Thymus (tissue), 14 donors: ENCODE measurements at places on chromosomes 12 and 14.

DNA sequence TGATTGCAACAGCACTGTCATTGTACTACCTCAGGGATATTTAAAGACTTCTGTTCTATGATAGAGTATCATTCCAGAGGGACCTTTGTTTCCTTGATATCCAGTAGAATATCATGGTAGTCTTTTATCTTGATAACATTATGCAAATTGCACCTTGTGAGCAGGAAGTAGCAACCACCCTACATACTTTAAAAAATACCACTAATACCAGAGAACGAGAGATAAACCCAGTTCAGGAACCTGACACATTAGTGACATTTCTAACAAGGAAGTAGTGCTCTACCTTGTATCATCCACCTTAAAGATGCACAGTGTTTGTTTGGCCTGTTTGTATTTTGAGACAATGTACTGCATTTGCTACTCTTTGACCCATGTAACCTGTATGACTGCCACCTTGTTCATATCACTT lies 8.8 kb upstream of the MAP4K5 start:
- DNase-seq: no peak

GRCh38 chr12:92601176-92601575 lies 101.6 kb upstream of the PLEKHG7 start:
- DNase-seq: no peak

GRCh38 chr12:43882578-43883178 lies 46.8 kb downstream of the TMEM117 start:
- DNase-seq: peak; percentile 34

GRCh38 chr14:101185073-101185835 lies 281.7 kb upstream of the RTL1 start:
- DNase-seq: no peak

DNA sequence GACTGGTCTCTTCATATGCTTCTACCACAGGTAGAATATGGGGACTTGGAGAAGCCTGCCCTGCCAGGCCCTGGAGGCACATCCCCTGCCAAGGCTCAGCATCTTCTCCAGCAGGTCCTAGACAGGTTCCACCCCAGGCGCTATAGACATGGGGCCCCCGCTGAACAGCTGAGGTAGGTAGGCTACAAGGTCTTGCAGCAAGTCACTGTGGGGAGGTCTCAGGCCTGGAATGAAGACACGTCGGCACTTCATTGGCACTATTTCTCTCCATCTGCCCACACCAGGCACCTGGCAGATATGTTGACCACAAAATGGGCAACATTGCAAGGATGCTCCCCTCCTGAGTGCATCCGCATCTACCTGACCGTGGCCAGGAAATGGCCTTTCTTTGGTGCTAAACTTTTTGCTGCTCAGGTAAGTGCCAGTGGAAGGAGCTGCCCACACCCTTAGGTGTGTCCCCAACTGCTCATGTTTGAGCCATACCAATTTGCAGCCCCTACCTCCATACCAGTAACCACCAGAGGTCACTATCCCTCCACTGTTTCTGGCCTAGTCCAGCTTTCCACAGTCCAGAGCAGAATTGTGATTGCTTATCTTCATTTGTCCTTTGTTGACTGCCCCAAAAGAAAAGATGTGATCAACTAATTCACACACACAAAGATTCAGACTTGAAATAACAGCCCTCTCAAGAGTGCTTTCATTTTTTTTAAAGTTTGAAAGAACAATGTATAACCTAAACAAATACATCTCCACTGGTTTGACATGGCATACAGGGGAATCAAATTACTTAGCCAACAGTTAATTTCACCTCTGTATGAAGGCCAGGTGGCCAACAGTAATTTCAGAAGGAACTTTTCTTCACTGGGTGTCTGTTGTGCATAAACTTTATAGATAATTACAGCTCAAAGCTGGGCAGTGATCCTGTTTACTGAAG lies 16.1 kb downstream of the PIGH start:
- DNase-seq: no peak

GRCh38 chr14:100419856-100420255 lies 96.7 kb downstream of the SLC25A47 start:
- no peak for DNase-seq

DNA sequence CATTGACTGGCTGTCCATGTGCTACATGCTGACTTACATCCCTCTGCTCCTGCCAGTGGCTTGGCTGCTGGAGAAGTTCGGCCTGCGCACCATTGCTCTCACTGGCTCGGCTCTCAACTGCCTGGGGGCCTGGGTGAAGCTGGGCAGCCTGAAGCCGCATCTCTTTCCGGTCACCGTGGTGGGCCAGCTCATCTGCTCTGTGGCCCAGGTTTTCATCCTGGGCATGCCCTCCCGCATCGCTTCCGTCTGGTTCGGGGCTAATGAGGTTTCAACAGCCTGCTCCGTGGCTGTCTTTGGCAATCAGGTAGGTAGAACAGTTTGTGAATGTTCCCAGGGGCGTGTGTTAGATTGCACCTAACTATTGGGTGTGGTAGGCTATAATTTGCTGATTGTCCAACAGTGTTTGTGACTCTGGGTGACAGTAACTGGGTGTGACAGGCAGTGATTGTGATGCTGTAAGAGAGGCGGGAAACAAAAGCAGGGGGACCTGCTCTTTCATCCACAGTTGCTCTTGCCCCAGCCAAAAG lies 981 bp downstream of the FLVCR2 start:
- no peak for DNase-seq

DNA sequence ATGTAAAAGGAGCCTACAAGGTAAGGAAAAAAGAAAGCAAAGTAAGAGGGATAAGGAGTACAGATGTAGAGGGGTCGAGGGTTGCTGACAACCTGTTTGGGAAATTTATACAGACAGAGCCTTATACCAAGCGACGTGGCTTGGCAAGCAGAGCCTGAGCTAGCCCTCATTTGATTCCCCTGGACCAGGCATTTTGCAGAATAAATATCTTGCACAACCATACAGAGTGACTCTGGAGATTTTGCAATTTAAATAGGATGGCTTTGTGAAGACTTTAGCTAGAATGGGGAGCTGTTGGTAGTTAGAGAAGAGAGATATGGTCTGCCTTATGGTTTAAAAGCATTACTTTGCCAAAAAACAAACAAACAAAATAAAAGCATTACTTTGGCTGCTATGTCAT lies 11.1 kb upstream of the ANO6 start:
- DNase-seq: no peak

DNA sequence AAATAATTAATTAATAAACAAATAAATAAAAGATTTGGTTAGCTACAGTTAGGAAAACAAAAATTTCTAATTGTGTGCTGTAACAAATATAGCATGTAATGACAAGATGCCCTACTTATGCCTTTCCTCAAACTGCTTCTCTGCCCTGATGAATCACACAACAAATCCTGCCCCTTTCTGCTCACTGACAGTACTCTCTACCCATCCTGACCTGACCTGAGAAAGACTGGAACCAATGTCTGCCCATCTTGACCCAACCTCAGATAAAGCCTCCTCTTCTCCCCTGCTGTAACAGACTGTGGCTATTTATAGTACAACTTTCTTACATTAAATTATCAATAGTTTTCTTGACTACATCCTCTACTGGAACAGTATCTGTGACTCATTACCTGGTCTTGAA lies 43.7 kb downstream of the PPP1R13B start:
- DNase-seq: no peak

DNA sequence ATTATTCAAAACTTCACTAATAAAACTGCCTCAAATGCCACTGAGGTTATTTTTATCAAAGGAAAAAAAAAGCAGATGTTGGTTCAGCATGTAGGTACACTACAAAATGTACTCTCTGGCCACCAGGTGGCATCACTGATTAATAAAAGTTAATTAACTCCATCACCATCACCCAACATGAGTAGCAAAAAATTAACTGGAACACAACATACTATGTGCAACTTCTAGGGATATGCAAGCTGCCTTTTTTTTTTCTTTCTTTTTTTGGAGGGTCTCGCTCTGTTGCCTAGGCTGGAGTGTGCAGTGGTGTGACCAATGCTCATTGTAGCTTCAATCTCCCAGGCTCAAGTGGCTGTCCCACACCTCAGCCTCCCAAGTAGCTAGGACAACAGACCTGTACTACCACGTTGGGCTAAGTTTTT lies 43.8 kb upstream of the NR2C1 start:
- peak; percentile 83 for DNase-seq

DNA sequence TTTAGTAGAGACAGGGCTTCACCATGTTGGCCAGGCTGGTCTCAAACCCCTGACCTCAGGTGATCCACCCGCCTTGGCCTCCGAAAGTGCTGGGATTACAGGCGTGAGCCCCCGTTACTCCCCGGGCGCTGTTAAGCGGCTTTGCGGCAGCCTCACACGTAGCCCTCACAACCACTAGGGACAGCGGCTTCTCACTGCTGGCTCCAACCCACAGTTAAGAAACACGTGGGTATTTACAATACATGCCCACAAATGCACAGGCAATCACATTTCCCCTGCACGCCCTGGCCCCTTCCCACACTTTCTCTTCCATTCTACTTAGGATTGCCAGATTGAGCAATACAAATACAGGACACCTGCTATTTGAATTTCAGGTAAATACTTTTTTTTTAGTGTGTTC lies 37.0 kb upstream of the EIF5 start:
- no peak for DNase-seq

- DNase-seq: no peak
These were observed 128.8 kb downstream of the CCDC60 start for GRCh38 chr12:119463211-119463926.

DNA sequence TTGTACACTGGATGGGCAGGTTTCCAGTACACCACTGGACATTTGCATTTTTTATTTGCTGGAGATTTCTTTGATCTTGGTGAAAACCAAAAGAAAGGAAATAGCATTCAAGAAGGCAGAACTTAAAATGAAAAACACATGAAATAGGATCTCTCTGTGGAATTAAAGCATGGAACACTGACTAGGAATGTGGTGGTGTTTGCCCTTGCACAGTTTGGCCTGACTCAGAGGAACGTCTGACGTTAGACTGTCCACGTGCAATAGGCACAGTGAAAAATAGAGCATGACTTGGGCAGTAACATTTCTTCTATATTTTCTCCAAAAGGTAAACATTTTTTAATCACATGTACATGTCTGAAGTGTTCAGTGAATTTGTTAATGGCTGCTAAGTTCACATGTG lies 474.1 kb upstream of the PRICKLE1 start:
- DNase-seq: no peak

DNA sequence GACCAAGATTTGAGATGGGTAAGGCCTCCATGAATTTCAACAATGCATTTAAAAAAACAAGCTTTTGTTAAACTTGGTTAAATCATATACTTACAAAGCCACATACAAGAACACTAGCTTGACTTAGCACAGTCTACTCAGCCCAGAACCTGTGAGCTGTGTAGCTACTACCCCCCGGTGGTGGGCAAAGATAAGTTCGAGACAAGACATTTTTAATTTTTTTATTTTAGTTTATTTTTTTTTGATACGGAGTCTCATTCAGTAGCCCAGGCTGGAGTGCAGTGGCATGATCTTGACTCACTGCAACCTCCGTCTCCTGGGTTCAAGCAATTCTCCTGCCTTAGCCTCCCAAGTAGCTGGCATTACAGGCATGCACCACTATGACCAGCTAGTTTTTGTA lies 3.7 kb upstream of the NECAP1 start:
- no peak for DNase-seq

DNA sequence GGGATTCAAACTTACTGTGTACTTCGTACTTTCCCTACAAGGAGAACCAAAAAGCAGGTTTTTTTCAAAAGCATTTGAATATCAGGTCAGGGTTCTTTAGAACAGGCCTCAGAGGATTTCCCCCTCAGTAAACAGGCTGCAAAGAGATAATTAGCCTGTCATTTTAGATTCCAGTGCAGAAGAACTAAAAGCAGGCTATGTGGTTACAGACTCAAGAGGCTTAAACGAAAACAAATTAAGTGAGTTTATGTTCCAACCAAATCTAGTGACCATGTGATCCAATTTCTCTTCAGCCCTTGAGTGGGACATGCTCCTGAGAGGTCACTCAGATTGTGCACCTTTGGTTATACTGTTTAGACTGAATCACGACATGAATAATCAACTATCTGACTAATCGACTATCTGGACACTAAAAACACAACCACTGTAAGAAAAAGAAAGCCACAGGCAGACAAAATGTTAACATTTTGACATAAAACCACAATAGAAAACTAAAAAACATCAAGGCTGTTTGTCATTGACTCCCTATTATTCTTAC lies 4.5 kb downstream of the TMED8 start:
- no peak for DNase-seq

DNA sequence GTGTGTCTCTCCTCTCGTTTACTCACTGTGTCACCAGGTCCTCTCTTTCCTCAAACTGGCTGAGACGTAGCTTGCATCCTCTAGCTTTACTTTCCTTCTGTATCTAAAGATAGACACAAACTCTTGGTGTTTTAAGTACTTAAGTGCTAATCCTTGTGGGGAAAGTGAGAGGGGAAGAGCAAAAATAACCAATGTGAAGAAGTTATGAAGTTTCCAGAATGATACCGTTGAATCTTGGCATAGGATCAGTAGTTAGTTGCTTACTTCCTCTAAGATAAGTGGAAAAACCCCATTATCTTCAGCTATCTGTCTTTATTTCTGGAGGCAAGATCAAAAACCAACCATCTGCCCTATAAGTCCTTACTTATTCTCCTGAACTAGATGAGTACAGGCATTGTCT lies 10.6 kb downstream of the FAR2 start:
- no peak for DNase-seq

DNA sequence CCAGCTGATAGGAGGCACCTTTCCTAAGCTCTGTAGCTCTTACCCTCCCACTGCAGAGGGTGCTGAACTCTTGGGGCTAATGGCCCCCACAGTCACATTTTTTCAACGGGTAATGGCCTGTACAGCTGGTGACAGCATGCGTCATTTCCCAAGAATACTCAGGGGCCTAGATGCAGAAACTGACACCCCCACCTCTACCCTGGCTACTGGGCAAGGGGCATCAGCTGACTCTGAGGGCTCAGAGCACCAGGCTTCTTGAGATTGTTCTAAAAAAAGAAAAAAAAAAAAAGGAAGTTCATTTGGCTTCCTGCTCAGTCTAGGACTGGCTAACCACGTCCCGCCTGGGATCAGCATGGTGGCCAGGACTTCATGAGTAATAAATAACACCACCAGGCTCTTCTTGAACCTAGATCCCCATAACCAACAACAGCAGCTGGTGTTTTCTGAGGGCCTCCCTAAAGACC lies 35.2 kb downstream of the ZFP36L1 start:
- peak; percentile 33 for DNase-seq

- DNase-seq: no peak
These were observed 27.8 kb downstream of the TBX3 start for GRCh38 chr12:114655934-114656749.

GRCh38 chr14:74509587-74510222 lies 16.1 kb downstream of the ISCA2 start:
- DNase-seq: no peak

GRCh38 chr12:131057722-131058515 lies 104.2 kb downstream of the ADGRD1 start:
- no peak for DNase-seq

GRCh38 chr14:52014601-52015267 lies 25.4 kb downstream of the RTRAF start:
- no peak for DNase-seq

DNA sequence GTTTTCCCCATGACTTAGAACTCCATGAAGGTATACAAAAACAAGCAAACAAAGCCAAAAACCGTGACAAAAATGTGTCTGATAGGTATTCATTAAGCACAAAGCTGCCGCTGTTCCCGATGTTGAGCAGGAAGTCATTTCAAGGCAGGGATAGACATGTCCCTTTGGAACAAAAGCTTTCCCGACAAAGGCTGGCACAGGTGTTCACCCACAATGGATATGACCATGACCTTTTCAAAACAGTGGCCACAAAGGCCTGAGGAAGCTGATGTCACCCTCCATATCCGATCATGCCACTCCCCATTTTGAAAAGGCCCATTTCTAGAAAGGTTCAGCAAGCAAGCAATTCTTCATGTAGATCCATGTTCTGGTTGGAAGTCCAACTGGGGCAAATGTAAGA lies 279.1 kb downstream of the BTG1 start:
- DNase-seq: no peak
